ENCODE measurements at places on chromosomes 3 and 15.

DNA sequence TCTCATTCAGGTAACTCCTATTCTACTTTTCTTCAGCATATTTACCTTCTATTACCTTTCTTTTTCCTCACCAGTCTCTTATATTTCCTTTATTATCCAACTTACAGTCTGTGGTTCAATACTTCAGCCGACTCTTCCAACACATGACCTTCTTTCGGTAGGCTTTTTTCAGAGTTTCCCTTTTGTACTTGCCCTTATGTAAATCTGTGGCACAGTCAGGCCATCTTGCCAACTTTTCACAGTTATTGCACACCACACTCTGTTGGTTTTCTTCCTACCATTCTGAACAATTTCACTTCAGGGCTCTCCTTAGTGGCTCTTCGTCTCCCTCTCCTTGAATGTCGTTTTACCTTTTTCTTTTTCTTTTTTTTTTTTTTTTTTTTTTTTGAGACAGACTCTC lies 427.8 kb downstream of the LPP start:
- DNase-seq, result no peak

- no peak for DNase-seq
Measured at GRCh38 chr3:128485282-128486204, 7.5 kb downstream of the GATA2 start.

DNA sequence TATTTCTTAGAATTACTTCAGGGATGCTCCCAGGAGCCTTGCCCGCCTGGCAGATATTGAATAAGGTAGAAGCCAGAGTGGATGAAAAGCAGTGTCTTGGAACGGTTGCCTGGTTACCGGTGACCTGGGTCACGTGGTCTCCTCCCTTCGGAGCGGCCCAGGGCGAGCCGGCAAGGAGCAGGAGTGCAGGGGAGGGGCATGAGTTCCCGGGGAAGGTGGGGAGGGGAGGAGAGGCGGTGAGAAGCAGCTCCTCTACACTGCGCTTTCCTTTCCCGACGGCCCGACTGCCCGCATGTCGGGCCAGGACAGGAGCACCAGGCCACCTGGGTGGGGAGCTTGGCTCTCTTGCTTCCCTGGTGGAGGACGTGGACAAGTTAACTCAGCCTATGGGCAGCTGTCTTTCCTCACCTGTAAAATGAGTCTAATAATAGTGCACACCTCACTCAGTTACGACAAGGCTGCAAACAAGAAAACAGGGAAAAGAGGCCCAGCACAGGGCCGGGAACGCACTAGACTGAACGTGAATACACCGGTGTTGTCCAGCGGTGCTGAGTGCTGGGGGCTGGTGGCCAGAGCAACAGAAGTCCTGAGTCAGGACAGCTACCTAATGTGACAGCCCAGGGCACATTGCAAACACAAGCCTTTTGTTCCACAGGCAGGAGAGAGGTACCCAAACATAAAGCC lies 198.3 kb downstream of the ADAMTS9 start:
- no peak for DNase-seq

GRCh38 chr3:44509393-44509921 lies 32.0 kb upstream of the ZNF445 start:
- no peak for DNase-seq

Data from activated CD4-positive, alpha-beta T cell treated with anti-CD3 and anti-CD28 coated beads for 24 hours (primary cell).